ENCODE measurements at places on chromosomes 1 and 21. TPM values are rescaled to one million over a fixed set of nuclear protein-coding genes. Genes with fewer than 3 reads are reported as not detected.

DNA sequence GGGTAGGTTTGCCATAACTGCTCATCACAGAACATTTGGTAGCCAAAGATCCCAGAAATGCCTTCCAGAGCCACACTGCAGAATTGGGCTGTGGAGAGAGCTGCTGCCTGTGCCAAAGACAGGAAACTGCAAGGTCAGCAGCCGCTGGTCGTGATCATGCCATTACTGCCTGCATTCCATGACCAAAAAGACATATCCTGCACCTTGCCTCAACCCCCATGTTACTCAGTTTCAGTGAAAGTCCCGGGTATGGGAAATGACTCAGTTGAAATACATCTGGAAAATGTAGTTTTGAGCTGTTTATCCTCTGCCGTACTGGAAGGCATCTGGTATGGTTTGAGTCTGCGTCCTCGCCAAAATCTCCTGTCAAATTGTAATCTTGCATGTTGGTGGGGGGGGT, 161.7 kb downstream of the FCRL5 start:
- no peak for DNase-seq

GRCh38 chr1:10767282-10767681, 29.2 kb downstream of the CASZ1 start:
- no peak for DNase-seq

DNA sequence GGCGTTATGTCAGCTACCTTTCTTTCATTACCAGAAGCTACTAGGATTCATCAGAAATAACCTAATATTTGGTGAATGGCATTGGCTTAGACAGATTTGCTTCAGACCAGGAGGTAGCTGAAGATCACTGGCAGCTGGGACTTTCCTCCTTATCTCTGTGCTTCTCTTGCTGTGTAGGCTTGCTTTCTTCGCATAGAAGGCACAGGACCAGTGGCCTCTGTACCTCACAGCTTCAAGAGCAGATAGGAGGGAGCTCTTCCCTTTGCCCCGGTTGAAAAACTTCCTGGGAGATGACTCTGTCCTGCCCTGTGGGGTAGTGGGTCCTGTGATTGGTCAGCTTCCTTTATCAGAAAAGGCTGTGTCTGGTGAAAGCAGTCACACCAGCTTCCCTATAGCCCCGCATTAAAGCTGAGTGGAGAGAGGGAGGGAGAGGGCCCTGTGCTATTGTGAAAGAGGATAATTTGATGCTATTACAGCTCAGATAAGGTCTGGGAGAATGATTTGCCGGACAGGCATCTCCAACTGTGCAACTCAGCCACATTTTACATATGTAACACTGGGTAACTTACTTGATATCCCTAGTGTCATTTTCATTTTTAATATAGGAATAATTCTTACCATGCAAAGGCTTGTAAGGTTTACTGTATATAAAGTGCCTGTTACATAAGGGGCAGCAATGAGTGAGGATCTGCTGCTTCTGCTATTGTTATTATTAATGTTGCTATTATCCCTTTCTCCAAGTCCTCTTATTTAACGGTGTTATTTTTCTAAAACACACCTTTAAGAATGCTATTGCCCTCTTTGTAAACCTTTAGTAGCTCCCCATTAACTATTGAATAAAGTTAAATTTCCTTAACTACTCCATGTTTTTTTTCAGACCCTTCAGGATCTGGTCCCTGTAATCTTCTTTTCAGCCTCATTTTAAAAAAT, 31.6 kb downstream of the OSBPL9 start:
- no peak for DNase-seq

DNA sequence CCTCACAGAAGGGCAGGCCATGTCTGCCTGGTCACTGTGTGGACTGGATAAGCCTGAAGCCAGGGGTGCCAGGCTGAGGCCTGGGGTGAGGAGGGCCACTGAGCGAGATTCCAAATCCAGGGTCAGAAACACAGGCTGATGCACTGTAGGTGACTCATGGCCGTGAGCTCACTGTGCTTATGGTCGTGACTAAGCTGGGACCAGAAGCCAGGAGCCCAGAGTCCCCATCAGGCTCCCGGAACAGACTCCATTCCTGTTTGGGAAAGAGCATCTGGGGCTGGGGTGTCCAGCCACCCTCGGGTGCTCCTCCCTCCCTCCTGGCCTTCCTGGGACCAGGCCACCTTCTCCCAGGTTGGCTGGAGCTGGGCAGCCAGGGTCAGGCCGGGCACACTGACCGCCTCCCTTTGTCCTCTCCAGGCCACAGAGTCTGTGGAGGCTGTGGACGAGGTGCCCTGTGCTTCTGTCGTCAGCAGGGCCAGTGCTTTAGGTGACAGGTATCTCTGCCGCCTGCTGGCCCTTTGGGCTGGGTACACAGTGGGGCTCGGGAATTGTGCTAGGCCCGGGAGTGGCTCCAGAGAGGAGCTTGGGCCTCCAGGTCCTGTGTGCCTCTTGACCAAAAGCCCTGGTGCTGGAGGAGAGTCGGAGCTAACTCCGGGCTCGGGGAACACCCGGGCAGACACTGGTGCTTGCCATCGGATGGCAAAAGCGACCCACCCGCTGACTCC, 36.7 kb downstream of the AJAP1 start:
- no peak for DNase-seq

Gene PEAR1
- total RNA-seq, result not detected

Gene ZBTB8A
- 0.29 TPM for total RNA-seq

Gene SLC41A1
- 8.2 TPM for total RNA-seq

Data from OCI-LY7 (cell line).